ENCODE measurements at places on chromosomes 6 and 20.

DNA sequence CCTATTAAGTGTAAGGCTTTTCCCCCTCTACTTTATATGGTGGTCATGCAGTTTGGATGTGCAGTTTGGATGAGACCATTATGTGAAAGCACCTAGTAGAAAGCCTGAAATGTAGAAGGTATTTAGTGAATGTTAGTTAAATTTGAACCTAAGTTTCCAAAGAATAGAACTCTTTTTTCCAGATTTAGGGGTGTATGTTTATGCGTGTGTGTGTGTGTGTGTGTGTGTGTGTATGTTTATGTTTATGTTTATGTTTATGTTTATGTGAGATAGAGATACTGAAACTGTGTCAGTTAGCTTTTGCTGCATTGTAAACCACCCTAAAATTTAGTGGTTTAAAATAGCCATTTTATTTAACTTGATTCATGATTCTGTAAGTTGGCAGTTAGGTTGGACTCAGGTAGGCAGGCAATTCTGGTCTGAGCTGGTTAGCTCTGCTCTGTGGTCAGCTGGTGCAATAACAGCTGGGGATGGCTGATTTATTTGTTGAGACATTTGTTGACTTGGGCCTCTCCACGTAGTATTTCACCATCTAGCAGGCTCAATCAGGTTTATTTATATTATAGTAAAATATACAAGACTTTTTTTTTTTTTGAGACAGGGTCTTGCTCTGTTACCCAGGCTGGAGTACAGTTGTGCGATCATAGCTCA is 54.0 kb downstream of the STK4 start:
- no peak for DNase-seq

DNA sequence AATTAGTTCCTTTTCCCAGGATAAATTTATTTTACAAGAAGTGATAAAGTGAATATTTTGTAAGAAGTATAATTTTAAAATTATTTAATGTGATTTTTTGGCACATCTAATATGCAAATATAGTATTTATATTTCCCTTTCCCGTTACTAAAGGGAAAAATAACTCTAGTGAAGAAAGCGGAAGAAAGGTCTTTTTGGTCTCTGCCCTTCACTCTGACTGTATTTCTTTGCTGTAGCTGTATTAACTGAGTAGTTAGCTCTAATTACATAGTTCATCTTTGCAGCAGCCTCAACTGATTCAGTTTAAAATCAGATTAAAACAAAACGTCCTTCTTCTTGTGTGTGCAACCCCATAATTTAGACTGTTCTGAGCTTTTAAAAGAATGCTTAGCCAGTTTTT is 57.4 kb upstream of the RNF144B start:
- DNase-seq = no peak

DNA sequence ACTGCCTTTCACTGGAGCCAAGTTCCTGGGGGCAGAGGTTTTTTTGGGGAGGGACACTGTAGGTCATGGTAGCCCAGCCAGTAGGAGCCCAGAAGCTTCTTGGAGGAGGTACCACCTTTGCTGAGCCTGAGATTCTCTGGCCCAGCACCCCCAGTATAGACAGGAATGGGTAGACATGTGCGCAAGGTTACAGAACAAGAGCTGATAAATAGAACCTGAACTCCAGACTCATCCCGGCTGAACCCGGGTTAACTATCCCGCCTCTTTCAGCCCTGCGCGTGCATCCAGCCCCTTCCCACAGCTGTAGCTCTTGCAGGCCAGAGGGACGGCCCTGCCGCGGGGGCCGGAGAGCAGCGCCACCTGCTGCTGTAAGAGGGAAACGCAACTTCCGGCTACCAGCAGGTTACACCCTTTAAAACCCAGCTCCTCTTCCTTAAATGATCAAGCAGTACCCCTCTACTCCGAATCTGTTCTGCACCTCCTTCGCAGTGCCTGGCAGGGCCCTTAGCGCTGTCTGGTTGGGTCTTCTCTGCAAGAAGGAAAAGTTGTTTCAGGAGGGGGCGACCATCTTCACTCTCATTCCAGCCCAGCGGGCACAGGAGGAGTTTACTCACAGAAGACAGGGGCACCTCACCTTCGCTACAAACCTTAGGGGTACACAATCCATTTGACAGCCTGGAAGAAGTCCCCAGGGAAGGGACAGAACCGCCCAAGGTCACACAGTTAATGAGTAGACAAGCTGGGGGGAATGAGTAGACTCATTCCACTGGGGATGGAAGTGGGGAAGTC is 7.5 kb downstream of the SRXN1 start:
- peak; percentile 80 for DNase-seq

GRCh38 chr20:40639132-40639531 is 49.9 kb downstream of the MAFB start:
- DNase-seq = no peak

DNA sequence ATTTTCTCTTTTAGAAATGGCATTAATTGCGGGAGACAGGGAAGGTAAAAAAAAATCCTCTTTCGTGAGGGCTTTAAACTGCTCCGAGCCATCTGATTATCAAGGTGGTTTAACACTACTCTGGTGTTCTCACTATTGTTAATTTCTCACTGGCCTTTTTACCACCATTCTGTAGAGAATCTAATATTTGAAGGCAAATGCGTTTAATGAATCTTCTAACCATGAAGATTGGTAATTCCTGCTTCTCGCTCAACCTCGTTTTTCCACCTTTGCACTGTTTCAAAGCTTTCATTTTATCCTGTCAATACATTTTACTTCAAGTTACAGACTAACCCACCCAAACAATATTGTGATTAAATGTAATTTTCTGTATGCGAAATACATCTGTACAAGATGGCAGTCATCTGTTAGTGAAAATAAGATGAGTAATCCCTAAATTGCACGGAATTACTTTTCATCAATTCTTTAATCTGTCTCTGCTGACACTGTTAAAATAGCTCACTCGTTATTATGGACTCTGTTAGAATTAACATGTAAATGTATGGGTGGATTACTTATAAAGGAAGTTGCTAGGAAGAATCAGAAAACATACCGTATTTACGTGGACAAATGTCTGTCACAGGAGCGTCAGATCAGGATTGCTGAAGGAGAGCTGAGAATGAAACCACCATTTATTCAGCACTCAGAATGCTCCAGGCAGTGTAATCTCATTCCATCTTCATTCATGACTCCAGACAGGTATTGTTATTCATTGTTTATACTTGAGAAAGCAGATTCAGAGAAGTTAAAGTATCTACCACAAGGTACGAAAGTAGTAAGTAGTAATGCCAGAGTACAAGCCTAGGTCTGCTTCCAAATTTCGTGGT is 1.1 kb upstream of the LCA5 start:
- no peak for DNase-seq

GRCh38 chr20:3854462-3854871 is 7.8 kb downstream of the MAVS start:
- no peak for DNase-seq

DNA sequence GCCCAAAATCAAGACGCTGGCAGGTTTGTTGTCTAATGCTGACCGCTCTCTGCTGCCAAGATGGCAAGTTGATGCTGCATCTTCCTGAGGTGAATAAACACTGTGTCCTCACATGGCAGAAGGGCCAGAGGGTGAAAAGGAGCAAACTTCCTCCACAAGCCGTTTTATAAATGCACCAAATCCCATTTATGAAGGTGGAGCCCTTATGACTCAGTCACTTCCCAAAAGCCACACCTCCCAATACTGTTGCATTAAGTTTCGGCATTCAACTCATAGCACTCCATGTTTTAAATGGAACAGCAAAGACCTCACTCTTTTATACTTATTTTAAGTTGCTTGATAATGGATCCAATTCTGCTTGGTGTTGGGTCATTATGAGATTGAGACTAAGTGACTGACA is 316.6 kb downstream of the RFPL4B start:
- DNase-seq = no peak

GRCh38 chr6:155549928-155550327 is 94.3 kb upstream of the NOX3 start:
- no peak for DNase-seq

GRCh38 chr6:157953580-157954091 is 28.0 kb upstream of the SYNJ2 start:
- DNase-seq = no peak

DNA sequence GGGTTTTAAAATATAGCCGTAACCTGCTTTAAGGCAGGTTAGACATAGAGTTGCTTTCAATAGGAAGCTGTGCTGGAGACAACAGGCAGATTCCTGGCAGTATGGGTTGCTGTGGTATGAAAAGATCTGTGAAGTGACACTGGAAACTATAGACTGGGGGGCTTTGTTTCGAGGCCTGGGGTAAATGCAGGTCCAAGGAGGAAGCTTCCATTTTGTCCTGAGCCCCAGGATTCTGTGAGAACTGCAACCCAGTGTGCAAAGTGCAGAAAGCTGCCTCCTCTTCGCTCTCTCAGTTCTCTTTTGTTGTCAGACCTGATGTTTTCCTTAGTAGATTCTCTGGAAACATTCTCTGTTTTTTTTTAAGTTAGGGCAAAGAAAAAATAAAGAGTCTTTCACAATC is 86.9 kb downstream of the LYRM4 start:
- no peak for DNase-seq

- no peak for DNase-seq
Measured at GRCh38 chr20:32040142-32040953, 11.7 kb upstream of the HCK start.

DNA sequence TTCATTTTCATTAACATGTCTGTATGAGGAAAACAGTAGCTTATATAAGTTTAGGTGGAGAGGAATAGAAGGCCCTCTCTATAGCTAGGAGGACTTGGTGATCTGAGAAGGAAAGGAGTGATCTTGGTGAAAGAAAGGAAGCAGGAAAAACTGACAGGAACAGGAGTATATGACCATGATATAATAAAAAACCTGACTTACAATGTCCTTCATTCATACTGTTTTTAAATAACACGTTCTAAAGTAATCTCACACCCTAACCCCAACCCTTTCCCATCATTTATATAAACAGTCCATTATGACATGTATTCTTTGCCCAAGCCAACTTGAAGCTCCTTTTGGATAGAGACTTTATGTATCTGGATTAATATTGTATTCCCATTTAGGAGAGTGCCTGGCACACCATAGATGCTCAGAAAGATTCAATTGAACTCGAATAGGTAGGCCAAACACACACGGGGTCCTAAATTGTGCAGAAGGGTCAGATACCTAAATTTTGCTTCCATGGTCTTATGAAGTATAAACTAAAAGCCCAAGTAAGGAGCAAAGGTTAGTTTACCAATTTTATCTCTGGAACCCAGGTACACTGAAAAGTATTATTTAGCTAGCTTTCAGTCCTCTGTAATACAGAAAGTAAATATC is 75.9 kb downstream of the OR2B2 start:
- no peak for DNase-seq

DNA sequence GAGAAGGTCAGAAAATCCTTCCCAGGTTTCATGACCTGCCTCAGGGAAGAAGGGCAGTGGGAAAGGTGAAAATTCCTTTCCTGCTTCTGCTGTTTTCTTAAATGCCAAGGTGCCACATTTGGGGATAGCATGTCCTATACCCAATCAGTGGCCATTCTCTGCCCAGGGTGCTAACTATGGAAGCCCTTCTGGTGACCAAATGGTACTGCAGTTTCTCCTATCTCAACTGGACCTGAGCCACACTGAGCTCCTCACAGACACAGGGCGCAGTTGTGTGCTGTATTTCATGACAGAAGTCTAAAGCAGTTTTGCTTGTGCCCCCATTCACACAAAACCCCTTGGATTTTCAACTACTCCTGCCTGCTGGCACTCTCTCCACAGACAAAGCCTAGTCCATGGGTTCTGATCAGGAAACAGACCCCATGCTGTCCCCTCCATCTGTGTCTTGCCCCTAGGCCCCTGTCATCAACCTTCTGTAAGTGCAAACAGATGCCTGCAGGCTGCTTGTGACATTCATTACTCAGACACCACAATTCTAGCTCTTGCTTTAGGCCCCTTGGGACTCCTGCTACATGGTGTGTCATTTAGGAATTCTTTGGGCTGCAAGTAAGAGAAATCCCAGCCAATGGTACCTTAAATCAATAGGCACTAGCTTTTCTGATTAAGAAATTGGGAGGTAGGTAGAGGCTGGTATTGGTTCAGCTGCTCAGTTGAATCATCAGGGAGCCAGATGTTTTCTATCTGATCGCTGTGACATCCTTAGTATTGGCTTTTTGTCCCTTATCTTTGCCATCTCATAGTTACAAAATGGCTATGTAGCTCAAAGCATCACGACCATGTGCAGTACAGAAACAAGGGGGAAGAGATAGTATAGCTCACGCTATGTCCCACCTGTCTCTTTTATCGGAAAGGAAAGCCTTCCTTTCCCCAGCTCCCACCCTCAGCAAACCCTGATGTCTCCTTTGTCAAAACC is 147.8 kb downstream of the CD83 start:
- DNase-seq = no peak

DNA sequence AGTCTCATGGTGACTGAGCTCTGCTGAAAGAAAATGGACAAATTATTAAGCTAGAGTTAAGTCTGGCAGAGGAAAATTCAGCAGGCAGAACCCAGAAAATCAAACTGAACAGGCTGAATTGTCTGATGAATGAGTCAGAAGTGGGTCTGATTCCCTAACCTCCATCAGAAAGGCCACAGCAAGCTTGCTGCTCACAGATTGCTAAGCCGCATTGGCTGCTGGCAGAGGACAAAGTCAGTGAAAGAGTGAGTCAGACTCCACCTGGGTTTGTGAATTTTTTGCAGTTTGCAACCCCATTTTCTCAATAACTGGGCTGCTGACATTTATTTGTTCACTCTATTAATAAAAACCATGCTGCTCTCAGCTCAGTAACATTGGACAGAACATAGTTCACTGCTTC is 191.3 kb downstream of the EPM2A start:
- no peak for DNase-seq

- no peak for DNase-seq
Measured at GRCh38 chr6:23350752-23351453, 775.1 kb upstream of the NRSN1 start.

GRCh38 chr6:126632271-126632670 is 292.4 kb downstream of the CENPW start:
- no peak for DNase-seq

- DNase-seq = no peak
Measured at GRCh38 chr6:35600659-35601125, 88.0 kb upstream of the TULP1 start.

DNA sequence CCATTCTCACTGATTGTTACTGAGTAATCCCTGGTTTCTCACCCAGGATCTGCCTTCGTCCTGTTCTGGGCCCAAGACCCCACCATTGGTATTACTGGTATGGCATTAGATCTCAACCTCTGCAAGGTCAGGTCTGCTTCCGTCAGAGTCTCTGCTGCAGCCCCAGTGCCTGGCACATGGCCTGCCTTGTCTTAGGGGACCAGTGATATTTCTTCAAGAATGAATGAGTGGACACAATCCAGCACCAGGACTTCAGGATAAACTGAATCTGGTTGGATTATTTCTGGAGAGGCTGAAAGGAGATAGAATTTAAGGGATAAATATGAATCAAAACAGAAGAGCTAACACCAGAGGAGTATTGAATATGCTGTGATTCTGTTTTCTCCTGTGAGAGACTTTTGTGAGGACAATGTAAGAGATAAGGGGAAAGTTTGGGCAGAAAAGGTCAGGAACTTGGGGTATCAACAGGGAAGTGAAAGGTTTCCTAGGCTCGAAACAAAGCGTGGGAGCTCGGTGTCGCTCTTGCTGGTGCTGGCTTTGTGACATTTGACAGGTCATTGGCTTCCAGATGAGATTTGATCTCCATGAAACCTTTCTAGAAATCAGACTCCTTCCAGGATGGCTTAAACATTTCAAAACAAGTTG is 53.9 kb downstream of the OSTM1 start:
- no peak for DNase-seq
